ENCODE measurements at places on chromosomes 1 and 21.

- DNase-seq, result peak; percentile 85
Measured at GRCh38 chr21:42440187-42440792, 36.6 kb downstream of the UBASH3A start.

DNA sequence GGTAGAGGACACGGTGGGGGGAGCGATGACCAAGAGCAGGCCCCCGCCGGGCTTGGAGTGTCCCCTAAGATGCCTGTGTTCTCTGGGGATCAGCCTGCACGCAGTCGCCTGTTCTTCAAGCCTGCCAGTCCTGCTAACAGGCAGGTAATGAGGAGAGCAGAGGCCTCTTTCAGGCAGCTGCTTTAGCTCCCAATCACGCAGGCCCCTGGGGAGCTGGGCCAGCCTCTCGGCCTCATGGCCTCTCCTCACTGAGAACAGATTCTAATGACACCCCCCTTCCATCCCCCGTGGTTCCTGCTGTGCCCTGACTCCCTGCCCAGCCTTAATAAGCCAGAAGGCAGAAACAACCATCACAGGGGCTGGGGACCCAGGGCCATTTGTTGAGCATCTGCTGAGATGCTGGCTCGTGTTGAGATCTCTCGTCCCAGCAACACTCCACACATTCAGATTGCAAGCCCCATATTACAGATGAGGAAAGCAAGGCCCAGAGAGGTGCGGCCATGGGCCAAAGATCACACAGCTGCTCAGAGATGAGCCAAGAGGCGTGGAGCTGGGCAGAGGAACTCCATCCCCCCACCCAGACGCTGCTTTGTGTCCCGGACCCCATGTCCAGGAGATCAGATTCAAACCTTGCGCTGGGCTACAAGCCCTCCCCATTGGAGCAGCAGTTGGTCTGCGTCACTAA, 71.6 kb upstream of the CASZ1 start:
- DNase-seq, result no peak

DNA sequence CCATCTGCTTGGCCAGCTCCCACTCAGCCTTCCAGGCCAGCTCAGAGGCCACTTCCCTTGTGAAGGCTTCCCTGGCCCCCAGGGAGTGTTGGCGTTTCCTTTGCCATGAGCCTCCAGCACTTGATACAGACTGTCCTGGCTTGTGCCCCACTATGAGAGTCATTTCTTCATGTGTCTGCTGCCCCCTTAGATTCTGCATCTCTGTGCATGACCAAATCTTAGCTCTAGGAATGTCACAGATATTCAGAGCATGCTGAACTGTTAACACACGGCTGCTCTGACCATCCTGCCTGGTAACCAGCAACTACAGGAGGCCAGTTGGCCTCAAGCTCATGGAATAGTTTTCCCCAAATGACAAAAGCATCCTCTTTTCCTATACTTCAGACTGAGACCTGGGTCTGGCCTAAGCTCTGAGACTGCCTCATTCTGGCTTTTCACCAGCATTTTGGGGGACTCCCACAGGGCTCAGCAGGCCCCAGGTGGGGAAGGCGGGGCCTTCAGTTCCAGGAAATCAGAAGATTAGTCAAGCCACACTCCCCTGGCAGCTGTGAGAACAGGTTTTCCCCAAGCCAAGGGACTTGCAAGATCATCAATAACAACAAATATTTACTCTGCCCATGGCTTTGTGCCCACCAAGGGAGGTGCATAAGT, 182.6 kb upstream of the EDN2 start:
- DNase-seq, result peak; percentile 92

DNA sequence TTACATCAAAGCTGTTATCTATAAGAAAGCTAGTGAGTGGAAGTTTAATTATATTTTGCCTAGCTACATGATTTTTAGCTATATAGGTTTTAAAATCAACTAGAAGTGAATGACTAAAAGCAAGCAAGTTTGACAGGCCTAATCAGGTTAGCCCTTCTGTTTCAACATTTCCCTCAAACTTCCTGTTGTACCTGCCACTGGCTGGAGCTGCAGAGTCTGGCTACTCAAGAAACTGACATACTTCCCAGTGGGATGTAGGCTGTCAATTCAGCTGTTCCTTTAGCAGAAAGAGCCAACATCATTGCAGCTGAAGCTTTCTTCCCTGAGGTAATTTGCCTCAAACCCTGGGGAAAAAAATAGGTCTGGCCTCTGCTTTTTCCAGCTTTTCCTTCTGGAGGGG, 87.1 kb upstream of the TNR start:
- DNase-seq, result no peak

DNA sequence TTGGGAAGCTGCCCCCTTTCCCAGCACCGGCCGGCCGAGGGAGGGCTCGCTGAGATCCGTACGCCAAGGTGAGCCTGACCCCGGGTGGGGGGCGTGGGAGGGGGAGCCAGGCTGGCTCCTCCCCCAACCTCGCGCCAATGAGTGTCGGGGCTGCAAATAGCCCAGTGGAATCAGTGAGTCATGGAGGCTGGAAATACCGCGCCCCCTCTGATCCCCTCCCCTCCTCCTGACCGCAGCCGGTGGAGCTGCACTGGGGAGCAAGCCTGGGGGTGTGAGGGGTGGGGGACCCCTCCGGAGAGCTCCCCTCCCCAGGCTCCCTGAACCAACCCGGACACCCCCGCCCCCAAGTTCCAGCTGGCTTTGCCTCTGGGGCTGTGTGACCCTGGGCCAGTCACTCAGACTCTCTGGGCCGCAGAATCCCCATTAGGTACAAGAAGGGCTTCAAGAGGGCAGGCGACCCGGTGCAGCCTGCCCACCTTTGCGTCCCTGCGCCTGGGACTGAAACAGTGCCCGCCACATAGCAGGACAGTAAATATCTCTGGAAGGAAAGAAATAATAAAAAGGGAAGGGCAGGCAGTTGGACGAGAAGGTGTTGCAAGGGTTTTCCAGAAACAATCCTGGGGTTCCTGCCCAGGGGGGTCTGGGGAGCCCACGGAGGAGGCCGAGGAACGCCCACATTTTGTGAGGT, 4.5 kb downstream of the HSPB7 start:
- DNase-seq, result peak; percentile 81

DNA sequence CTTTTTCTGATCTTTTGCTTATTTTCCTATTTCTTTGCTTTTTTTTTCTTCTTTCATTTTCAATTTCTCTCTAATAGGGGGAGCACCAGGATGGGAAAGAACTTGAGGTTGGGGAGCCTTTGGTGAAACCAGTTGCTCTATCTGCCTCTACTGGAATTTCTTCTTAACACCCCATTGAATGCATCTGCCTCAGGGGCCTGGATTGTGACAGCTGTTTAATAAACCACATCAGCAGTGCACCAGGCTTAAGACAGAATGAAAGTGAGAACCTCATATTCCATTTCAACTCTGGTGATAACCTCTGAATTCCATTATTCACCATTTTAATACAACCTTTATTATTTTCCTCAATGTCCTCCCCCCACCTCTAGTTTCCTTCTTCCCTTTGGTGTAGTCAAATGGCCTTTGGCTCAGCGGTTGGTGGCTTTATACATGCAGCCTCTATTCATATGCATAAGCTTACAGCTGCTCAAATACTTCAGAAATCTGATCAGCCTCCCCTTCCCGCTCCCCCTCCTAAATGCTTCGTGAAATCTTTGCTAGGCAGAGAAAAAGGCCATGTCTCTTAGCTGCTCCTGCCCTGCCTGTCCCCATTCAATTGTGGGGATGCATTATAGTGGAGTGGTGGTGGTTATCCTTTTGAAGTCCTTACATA, 537.3 kb upstream of the PLXNA2 start:
- DNase-seq, result no peak

- DNase-seq, result no peak
Measured at GRCh38 chr1:41620365-41621169, 136.1 kb upstream of the EDN2 start.

DNA sequence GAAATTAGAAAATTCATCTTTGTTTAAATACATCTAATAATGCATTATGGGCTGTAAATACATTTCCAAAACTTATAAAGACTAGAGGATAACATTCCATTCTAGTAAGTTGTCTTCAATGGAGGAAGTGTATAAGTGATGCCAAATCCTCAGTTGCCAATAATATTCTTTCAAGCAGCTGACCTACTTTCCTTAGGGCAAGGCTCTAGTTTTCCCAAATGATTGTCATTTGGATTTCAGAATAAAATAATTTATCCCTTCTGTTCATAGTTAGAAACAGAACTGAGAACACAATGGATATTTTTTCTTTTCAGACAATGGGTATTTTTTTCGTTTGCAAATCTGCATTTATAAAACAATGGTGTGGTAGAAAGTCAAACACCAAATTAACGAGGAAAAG, 354.9 kb upstream of the ADAMTS5 start:
- DNase-seq, result no peak

GRCh38 chr1:85603086-85603880, 22.7 kb downstream of the CCN1 start:
- DNase-seq, result no peak

- DNase-seq, result no peak
Measured at GRCh38 chr1:95023399-95024043, 49.2 kb downstream of the ALG14 start.

- peak; percentile 28 for DNase-seq
Measured at GRCh38 chr1:10471411-10472219, 714 bp downstream of the DFFA start.

DNA sequence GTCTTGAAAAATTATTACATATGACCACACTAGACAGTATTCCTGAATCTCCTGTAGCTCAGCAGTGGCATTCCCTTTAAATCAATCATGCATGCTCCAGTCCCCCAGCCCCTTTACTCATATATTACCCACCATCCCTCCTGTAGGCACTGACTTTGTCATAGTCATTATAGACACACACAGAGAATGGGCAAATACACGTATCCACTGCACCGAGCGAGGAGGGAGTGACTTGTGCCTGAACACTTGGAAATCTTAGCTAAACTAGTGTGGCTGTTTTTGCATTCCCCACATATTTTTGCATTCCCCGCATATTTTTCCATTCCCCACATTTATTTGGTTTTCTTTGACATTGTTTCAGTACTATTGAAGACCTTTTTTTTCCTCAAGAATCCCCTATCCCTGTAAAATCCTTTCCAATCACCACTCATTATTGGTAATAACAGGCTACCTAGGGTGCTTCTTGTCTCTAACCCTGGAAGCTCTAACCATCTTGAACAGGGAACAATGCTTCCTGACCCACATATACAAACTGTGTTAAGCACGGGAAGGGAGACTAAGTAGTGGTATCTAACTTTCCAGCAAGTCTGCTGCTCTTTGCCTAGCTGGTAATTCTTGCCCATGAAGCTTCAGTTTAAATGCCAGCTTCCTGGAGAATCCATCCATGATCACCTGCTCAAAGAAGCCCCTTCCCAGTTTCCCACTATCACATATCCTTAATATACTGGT, 534.4 kb upstream of the CAMK1G start:
- no peak for DNase-seq

DNA sequence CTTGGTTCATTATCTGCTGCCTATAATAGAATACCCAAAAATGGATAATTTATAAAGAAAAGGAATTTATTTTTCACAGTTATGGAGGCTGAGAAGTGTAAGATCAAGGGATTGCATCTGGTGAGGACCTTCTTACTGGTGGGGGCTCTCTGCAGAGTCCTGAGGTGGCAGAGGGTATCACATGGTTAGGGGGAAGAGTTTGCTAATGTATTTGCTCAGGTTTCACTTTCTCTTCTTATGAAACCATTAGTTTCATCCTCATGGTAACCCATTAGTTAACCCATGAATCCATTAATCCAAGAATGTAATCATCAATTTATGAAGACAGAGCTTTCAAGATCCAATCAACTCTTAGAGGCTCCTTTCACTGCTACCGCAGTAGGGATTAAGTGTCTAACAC, 120.6 kb downstream of the DNM3 start:
- DNase-seq, result no peak

GRCh38 chr1:228836427-228836826, 101.1 kb downstream of the RHOU start:
- no peak for DNase-seq

DNA sequence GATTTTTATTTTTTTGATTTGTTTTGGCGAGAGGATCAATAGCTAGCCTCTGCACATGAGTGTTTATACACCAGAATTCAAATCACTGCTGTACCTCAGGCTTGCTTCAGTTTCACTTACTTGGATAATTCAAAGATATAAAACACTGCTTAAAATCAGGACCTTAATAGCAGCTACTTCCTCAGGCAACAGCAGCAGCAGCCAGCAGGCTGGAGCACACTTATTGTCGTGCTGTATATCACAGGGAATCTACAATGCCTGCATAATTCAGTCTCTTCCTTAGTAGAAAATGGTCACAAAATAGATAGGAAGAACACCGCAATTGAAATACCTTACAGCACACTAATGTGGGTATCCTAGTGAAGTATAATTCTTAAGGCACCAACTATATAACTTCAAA, 497.3 kb downstream of the NEGR1 start:
- DNase-seq, result no peak

GRCh38 chr21:35677298-35677841, 383.0 kb downstream of the SETD4 start:
- DNase-seq, result no peak

DNA sequence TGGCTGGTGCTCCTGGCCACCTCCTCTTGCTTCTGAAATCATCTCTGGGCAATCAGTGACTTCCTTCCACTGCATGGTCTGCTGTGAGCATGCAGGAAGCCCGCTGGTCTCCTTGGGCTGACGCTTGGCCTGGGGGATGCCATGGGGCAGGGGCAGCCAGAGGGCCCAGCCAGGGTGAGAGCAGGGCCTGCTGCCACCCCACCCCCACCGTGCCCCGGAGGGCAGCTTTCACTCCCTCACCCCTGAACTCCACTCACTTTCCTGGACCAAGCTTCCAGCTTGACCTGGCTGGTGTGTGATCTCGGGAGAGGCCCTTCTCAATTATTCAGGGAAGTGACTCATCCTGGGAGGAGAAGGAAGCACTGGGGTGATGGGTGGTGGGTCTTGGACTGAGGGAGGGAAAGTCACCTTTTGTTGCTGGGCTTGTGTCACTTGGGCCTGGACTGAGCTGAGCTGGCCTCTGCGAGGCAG, 270.2 kb upstream of the CSF3R start:
- DNase-seq, result no peak

DNA sequence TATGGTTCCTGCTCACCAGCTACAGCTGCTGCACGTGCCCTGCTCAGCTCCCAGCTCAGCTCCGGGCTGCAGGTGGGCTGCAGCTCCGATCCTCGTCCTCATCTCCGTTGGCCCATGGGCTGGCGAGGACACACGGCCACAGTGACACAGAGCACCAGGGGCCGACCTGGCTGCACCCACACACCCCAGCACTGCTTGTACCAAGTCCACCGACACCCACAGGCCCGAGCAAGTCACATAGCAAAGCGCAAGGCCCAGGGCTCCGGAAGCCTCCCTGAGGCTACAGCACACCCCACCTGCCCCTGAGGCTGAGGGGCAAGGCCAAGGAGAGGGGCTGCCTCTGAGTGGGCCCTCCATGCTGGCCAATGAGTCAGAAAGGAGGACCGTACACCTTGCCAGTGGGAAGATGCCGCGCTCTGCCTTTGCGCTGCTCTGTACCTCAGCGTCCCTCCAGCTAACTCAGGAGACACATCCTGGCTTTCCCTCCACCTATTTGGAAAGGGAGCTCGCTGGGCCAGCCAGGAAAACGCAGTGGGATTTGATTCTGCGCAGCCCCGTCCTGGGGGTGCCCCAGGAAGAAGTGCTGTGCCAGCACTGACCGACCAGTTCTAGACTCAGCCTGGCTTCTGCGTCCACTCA, 124.8 kb downstream of the SIK1 start:
- DNase-seq, result no peak

- DNase-seq, result no peak
Measured at GRCh38 chr1:164969253-164969652, 387.3 kb downstream of the LMX1A start.

- DNase-seq, result no peak
Measured at GRCh38 chr1:175331891-175332290, 139.3 kb upstream of the KIAA0040 start.

GRCh38 chr1:74399249-74399648, 113.2 kb downstream of the LRRC53 start:
- DNase-seq, result peak; percentile 3

All from activated CD8-positive, alpha-beta T cell treated with anti-CD3 and anti-CD28 coated beads for 36 hours (primary cell).